Fibroblast of lung (primary cell): ENCODE measurements at places on chromosomes 3 and 15. TPM values are rescaled to one million over a fixed set of nuclear protein-coding genes. Genes with fewer than 3 reads are reported as not detected.
A peak's percentile ranks its signal among the peaks of the same experiment; 100 is the strongest.

DNA sequence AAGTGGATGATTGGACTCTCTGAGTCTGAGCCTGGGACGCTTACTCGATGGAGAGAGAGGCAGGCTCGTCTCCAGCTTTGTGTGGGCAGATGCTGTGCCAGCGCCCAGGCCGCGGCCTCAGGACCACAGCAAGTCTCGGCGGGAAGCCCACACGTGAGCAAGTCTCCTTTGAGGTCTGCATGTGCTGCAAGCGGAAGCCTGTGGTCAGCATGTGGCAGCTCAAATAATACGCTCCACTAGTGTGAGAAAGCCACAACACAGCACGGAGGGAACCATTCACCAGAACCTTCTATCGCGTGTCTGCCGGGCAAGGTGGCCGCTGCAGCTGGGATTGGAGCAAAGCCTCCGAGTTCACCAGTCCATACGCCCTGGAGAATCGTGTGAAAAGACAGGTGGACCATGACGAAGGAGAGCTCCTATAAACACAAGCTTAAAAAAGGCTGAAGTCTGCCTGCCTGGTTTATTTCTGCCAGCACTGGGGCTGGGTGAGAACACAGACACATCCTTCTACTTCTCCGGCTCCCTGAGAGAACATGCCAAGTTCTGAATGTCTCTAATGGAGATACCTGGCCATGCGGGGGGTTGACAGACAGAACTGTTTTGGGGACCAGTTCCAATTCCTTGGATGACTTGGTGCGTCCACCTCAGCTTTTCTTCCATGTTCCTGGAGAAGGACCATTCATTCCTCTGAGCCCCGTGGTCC lies 82.0 kb upstream of the LRIG1 start:
- DNase-seq: peak; percentile 48
- no peak overlapping the region for H3K4me3 ChIP-seq
- H3K27me3 ChIP-seq: no peaks in the 10 kb centered on the region
- no peak overlapping the region for H3K27ac ChIP-seq
- no peaks in the 10 kb centered on the region for H3K36me3 ChIP-seq

DNA sequence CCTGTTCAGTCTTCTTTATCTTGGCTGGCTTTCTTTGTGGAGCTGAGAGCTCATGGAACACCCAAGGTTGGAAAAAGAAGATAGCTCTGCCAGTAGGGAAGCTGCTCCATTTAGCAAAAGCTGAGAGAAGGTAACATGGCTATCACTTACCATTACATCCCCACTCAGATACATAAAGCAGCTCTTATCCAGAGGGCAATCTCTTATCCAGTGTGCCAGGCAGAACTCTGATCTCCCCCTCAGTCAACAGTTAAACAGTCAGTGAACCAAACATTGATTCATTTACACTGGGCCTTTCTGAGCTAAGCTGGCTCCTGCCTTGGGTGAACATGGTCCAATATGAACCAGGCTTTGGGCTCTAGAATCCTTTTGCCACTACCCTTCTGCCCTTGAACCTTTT lies 624.2 kb downstream of the NTRK3 start:
- H3K4me1 ChIP-seq: no peaks in the 10 kb centered on the region
- H3K27me3 ChIP-seq: no peaks in the 10 kb centered on the region
- H3K36me3 ChIP-seq: no peaks in the 10 kb centered on the region
- no peak overlapping the region for H3K27ac ChIP-seq
- no peak for DNase-seq

The B3GNT5 gene
- 1.3 and 2.8 TPM in 2 replicates for total RNA-seq

GRCh38 chr15:43190178-43190577 lies 5.0 kb downstream of the CCNDBP1 start:
- H3K27me3 ChIP-seq: no peaks in the 10 kb centered on the region
- peaks cover 2% of the 10 kb centered on the region for H3K4me1 ChIP-seq
- H3K27ac ChIP-seq: no peak overlapping the region
- peaks cover 17% of the 10 kb centered on the region for H3K36me3 ChIP-seq
- peak; percentile 57 for DNase-seq
- H3K4me3 ChIP-seq: no peak overlapping the region

DNA sequence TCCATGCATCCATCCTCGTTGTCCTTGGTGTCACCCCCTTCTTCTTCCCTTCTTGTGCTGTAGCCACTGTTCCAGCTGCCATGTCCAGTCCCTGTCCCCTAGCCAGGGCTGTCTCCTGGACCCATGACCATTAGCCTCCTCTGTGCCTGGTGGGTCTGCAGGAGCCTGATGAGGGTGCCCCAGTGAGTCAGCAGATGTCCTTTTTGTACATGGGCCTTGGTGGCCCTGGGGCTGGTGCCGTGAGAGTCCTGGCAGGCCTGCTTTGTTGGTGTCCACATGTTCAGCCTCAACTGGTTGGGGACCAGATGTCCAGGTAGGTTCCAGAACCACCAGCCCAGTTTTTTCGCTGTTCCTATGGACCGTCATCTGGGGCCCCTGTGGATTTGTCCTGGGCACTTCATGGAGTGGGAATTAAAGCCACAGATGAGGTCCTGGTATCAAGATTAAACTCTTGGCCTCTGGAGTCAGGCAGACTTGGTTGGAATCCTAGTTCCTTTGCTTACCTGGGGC lies 66.1 kb downstream of the FBLN2 start:
- no peak overlapping the region for H3K27ac ChIP-seq
- H3K4me1 ChIP-seq: no peaks in the 10 kb centered on the region
- H3K36me3 ChIP-seq: no peaks in the 10 kb centered on the region
- H3K4me3 ChIP-seq: no peak overlapping the region

GRCh38 chr3:153513236-153513635 lies 351.2 kb downstream of the RAP2B start:
- no peak overlapping the region for H3K27ac ChIP-seq
- DNase-seq: no peak
- H3K4me1 ChIP-seq: no peaks in the 10 kb centered on the region
- no peak overlapping the region for H3K4me3 ChIP-seq
- no peaks in the 10 kb centered on the region for H3K36me3 ChIP-seq

The SLC12A1 gene
- total RNA-seq: not detected in 2 replicates

- no peak for DNase-seq
- no peaks in the 10 kb centered on the region for H3K4me1 ChIP-seq
- H3K27ac ChIP-seq: no peak overlapping the region
- no peak overlapping the region for H3K4me3 ChIP-seq
- no peaks in the 10 kb centered on the region for H3K36me3 ChIP-seq
- no peaks in the 10 kb centered on the region for H3K27me3 ChIP-seq
These were observed 139.4 kb downstream of the FHIT start for GRCh38 chr3:61111825-61112224.

DNA sequence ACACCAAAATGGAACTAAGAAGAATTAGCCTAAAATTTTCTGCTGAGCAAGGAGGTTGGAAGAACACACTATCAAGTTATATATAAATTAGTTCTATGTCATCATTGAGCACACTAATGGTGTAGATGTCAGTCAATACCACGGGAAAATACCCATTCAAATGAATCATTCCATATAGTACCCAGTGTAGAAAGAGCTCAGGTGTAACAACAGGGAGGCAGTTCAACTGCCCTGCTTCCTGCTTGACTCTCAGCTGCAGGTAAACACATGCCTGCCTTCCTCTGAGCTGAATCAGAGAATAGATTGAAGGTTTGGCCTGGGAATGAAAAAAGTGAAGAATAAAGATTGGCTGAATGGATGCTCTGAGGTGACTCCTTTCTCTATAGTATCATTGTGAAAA lies 1088.0 kb downstream of the AGBL1 start:
- no peaks in the 10 kb centered on the region for H3K4me1 ChIP-seq
- no peaks in the 10 kb centered on the region for H3K36me3 ChIP-seq

The LTF gene
- not detected in 2 replicates for total RNA-seq

- H3K4me1 ChIP-seq: no peaks in the 10 kb centered on the region
- H3K36me3 ChIP-seq: peaks cover 6% of the 10 kb centered on the region
These were observed 35.5 kb downstream of the ECT2 start for GRCh38 chr3:172786036-172786435.

The LIPC gene
- 3.1 and 4.0 TPM in 2 replicates for total RNA-seq

DNA sequence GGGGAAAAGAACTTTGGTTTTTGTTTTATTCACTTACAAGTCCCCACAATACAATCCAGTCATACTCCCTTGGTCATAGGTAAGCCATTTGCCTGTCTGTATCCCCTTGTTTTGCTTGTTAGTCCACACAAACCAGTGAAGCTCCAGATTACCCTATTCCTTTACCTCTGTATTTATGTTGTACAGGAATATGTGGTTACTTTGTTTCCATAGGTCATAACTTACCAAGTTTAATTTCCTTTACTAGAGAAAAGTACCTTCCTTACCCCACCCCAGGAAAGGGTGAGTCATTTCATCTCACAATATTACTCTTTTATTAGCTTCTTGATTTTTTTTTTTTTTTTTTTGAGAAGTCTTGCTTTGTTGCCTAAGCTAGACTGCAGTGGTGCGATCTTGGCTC lies 113.4 kb upstream of the LRRFIP2 start:
- H3K27ac ChIP-seq: no peak overlapping the region

DNA sequence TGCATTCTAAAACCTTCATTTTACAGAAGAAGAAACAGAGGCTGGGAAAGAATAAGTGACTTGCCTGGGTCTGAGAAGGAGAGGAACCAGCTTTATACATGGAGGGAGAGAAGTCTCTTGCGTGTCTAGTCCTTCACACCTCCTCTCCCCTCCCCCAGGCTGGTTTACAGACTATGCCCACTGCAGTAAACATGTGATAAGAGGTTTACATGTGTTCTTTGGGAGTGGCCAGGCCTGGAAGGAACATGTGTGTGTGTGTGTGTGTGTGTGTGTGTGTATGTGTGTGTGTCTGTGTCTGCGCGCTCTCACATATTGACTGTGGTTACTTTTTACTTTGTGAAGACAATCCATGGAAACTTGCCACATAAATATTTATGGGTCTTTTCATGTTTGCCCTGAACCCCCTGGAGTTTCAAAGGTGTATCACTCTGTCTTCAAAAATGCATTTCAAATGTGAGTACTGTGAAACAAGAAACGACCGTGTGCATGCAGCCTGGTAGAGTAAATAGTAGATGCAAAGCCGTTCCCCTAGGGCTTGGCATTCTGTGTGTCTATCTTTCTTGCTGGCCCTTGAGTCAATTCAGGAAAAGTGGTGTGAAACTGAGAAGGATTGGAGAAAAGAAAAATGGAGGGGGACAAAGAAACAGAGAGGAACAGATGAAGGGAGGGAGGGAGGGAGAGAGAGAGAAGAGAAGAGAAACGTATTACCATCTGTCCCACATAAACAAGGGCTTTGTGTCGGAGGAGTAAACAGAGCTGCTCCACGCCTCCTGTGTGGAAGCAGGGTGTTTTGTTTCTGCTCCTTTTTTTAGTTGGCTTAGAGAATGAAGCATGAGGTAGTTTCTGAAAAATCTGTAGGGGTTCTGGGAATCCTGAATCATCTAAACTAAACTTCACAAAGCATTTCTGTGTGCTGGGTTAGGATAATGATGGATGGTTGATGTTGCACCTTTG lies 51.7 kb downstream of the CLDN11 start:
- peak overlapping the region; percentile 14 for H3K4me3 ChIP-seq
- no peaks in the 10 kb centered on the region for H3K36me3 ChIP-seq
- H3K27ac ChIP-seq: peak overlapping the region; percentile 41
- H3K4me1 ChIP-seq: peaks cover 23% of the 10 kb centered on the region
- DNase-seq: peak; percentile 76
- H3K27me3 ChIP-seq: no peaks in the 10 kb centered on the region

DNA sequence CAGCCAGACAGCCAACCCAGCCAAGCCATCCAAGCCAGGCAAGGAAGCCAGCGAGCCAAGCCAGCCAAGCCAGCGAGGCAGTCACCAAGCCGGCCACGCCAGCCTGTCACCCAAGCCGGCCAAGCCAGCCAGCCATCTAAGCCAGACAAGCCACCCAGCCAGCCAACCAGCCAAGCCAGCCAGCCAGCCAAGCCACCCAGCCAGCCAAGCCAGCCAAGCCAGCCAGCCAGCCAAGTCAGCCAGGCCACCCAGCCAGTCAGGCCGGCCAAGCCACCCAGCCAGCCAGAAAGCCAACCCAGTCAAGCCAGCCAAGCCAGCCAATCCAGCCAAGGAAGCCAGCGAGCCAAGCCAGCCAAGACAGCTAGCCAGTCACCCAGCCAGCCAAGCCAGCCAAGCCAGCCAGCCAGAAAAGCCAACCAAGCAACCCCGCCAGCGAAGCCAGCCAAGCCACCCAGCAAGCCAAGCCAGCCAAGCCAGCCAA lies 201.2 kb downstream of the GOLGA6L6 start:
- no peak overlapping the region for H3K27ac ChIP-seq
- DNase-seq: no peak
- H3K4me1 ChIP-seq: no peaks in the 10 kb centered on the region
- H3K27me3 ChIP-seq: no peaks in the 10 kb centered on the region

- H3K4me1 ChIP-seq: peaks cover 7% of the 10 kb centered on the region
- no peaks in the 10 kb centered on the region for H3K27me3 ChIP-seq
- no peak overlapping the region for H3K4me3 ChIP-seq
These were observed 33.5 kb upstream of the PTPN23 start for GRCh38 chr3:47347217-47347801.

GRCh38 chr3:153901991-153902390 lies 219.2 kb upstream of the ARHGEF26 start:
- H3K4me1 ChIP-seq: no peaks in the 10 kb centered on the region
- no peak overlapping the region for H3K27ac ChIP-seq
- H3K27me3 ChIP-seq: no peaks in the 10 kb centered on the region
- H3K36me3 ChIP-seq: no peaks in the 10 kb centered on the region

- H3K36me3 ChIP-seq: no peaks in the 10 kb centered on the region
- H3K27ac ChIP-seq: peak overlapping the region; percentile 49
- H3K27me3 ChIP-seq: no peaks in the 10 kb centered on the region
- H3K4me1 ChIP-seq: peaks cover 24% of the 10 kb centered on the region
These were observed 67.1 kb downstream of the ATP8B4 start for GRCh38 chr15:50051811-50052419.

GRCh38 chr3:13249664-13250390 lies 170.3 kb downstream of the NUP210 start:
- DNase-seq: no peak
- H3K4me1 ChIP-seq: no peaks in the 10 kb centered on the region
- no peaks in the 10 kb centered on the region for H3K36me3 ChIP-seq
- H3K4me3 ChIP-seq: no peak overlapping the region
- H3K27ac ChIP-seq: no peak overlapping the region

GRCh38 chr15:77023576-77024272 lies 28.8 kb downstream of the PSTPIP1 start:
- peaks cover 8% of the 10 kb centered on the region for H3K4me1 ChIP-seq
- no peaks in the 10 kb centered on the region for H3K27me3 ChIP-seq
- no peak overlapping the region for H3K4me3 ChIP-seq

- peaks cover 16% of the 10 kb centered on the region for H3K27me3 ChIP-seq
- no peak for DNase-seq
- H3K27ac ChIP-seq: no peak overlapping the region
- H3K36me3 ChIP-seq: no peaks in the 10 kb centered on the region
These were observed 35.0 kb downstream of the ACAA1 start for GRCh38 chr3:38101811-38102443.
